Activated CD4-positive, alpha-beta T cell treated with anti-CD3 and anti-CD28 coated beads, Interleukin-2, amount 50 U/mL, for 48 hours (primary cell): ENCODE measurements at places on chromosomes 2 and 18.

DNA sequence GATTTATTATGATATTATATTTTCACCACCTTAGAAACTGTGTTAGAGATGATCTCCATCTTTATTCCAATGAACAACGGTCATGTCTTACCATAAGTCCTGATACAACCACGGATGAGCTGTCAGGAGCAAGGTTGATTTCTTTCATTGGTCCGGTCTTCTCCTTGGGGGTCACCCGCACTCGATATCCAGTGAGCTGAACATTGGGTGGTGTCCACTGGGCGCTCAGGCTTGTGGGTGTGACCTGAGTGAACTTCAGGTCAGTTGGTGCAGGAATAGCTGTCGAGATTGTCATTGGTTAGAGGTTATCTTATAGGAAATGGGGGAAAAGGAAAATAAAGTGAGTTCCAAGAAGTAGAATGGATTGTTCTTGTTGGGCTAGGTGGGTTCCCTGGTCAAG lies 56.8 kb downstream of the FN1 start:
- no peak for DNase-seq

- DNase-seq = no peak
Observed at GRCh38 chr18:28112056-28112470, 64.9 kb downstream of the CDH2 start.

GRCh38 chr2:44267796-44268648 lies 7.3 kb upstream of the SLC3A1 start:
- no peak for DNase-seq

DNA sequence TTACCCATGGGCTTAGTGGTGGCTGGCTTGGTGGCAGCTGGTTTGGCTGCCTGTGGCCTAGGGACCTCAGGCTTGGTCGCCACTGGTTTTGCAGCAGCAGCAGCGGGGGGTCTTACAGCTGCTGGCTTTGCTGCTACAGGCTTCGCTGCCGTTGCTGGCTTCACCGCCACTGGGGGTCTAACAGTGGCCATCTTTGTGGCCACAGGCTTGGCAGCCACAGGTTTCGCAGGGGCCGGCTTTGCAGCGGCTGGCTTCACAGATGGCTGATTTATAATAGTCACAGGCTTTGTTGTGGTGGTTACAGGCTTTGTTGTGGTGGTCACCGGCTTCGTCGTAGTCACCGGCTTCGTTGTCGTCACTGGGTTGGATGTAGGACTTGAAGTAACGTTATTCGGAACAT lies 77.8 kb downstream of the COL6A3 start:
- DNase-seq = no peak
